ENCODE measurements at places on chromosomes 11 and 22.

- DNase-seq, result no peak
Observed at GRCh38 chr11:1359556-1359955, 30.2 kb upstream of the BRSK2 start.

- DNase-seq, result no peak
Observed at GRCh38 chr11:88181776-88182175, 6.5 kb upstream of the RAB38 start.

- no peak for DNase-seq
Observed at GRCh38 chr11:83220260-83220659, 26.7 kb downstream of the ANKRD42 start.

- DNase-seq, result no peak
Observed at GRCh38 chr22:28882545-28882877, 861 bp upstream of the ZNRF3 start.

DNA sequence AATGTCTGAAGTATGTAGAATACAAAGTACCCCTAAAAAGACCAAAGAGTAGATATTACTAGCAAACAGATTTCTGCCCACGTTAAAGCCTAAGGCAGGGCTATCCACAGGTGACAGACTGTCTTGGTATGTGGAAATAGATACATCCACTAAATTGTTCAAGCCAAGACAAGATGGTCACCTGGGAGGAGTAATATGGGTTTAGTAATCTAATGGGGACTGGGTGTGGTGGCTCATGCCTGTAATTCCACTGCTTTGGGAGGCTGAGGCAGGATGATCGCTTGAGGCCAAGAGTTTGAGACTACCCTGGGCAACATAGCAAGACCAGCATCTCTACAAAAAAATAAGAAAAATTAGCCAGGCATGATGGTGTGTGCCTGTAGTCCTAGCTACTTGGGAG lies 7.5 kb downstream of the SGSM3 start:
- DNase-seq, result no peak

- DNase-seq, result no peak
Observed at GRCh38 chr11:21148376-21148775, 479.0 kb downstream of the NELL1 start.

GRCh38 chr11:118198370-118198769 lies 21.9 kb upstream of the SCN2B start:
- DNase-seq, result peak; percentile 54

- no peak for DNase-seq
Observed at GRCh38 chr22:28899199-28899853, 16.0 kb downstream of the ZNRF3 start.

DNA sequence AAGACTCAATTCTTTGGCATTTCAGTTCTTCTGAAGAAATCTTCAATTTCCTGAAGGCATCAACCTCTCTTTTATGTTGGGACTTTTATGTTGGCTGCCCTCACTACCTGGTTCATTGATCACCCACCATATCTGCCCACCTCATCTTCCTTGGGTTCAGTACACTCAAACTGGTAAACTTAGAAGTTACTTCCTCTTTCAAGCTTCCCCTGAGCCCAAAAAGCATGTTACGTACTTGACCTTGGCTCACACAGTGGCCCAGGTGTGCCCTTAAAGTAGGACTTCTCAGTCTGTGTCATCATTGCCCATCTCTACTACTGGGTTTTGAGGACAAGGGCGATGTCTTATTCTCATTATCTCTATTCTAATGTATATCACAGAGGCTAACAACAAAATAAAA lies 86.1 kb downstream of the GRIA4 start:
- no peak for DNase-seq

DNA sequence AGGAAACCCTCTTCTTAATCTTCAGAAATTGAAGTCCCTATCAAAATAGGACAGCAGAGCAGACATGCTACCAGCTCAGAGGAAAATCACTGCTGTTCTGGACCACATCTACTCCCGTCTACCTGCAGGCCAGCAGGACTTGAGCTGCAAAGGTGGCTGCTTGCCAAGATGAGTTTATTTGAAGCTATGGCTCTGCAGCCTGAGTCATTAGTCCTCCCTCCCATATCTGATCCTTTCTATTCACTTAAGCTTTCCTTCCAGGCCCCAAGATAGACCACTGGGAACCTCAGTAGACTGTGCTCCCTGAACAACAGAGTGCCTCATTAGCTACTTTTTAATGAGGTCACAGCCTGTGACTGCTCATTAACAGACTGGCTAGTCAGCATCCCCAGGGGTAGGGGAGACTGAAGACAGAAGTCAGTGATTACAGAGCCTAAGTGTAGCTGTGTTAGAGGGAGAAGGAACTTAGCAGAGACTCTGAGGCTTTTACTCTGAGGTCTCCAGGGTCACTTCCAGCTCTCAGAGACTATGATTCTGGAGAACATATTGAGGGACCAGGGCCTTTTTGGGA lies 6.8 kb upstream of the OR10A2 start:
- peak; percentile 65 for DNase-seq

- no peak for DNase-seq
Observed at GRCh38 chr11:46413760-46414465, 22.3 kb upstream of the CHRM4 start.

DNA sequence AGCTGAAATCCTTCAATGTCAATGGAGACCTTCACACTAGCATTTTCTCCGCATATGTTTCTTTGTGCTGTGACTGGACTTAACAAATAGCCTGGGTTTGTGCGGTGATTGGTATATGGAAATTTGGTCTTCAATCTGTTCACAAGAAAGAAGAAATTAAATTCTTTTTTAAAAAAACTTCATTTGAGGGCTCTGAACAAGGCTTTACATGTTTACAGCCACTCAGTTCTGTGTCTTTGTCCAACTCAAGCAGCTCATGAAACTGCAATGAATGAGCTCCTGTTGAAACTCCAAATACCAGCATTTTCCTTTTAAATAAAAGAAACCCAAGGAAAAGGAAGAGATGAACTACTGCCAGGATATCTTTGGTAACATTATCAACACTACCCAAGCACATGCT lies 57.3 kb downstream of the PIK3C2A start:
- DNase-seq, result no peak

GRCh38 chr22:31872209-31872608 lies 72.1 kb upstream of the YWHAH start:
- DNase-seq, result no peak

GRCh38 chr11:12813371-12814225 lies 139.4 kb downstream of the TEAD1 start:
- peak; percentile 89 for DNase-seq

- DNase-seq, result no peak
Observed at GRCh38 chr11:10646005-10646404, 47.5 kb downstream of the IRAG1 start.

DNA sequence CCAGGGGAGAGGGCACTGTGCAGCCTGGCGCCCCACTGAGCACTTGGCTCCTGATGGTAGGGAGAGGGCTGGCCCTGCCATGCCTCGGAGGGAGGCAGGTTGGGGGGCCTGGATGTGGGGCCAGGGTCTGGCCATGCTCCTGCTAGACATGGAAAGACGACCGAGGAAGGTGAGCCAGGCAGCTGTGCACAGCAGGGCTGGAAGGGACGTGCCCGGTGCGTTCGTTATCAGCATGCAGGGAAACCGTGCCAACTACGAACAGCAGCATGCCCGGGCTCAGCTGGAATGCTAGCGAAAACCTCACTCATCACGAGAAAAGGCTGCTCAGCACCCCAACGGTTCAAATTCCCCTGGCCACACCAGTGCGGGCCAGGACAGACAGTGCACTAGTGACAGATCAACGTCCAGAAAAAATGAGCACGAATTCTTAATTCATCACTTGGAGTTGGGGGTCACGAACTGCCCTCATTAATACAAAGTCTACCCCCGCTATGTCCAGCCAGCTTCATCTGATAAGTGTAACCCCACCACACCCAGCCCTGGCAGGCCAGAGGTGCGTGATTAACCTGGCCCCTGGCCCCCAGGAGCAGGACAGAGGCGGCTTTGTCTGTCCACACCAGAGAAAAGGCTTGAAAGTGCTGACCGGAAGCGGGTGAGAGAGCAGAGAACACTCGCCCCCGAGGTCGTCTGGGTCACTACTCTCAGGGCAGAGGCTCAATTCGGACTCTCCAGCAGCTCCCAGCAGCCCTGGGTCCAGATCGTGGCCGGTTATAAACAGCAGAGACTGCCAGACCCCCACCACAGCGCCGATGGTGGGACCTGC lies 84.2 kb downstream of the CELSR1 start:
- DNase-seq, result no peak

GRCh38 chr22:45200860-45201511 lies 37.3 kb downstream of the NUP50 start:
- peak; percentile 58 for DNase-seq

DNA sequence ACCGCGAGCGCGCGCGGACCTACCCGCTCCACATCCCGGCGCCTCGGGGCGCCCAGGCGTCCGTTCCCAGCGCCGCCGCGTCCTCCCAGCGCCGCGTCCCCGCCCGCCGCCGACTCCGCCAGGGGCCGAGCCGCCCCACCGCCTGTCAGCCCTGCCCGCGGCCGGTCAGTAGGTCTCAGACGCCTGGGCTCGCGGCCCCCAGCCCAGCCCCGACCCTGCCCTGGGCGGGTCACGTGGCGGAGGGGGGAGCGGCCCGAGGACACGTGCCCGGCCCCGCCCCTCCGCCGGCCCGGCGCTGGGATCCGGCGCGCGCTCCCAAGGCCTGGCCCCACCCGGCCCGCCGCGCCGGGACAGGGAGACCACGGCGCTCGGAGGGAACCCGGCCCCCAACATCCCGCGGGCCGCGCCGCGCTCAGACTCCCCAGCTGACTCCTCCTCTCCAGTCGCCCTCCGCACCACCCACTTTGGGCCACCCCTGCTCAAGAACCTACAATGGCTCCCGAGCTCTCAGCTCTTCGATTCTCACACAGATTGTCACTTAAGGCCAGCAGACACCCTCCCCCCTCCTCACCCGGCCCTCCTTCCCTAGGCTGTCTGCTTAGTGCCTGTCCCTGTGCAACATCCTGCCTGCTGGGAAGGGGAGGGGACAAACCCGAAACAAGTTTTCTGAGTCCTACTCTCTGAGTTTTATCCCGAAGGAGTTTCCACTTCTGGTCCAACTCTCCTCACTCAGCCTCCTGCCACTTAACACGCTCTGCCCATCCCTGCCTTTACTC lies at the start of gene RAB3IL1:
RAB3IL1 (minus strand) TSS at position 233 of the 776 bp plus-strand sequence; CDS start at position 34, 199 bp downstream.
- peak; percentile 27 for DNase-seq

- DNase-seq, result no peak
Observed at GRCh38 chr22:43213051-43213450, 26.1 kb upstream of the TTLL12 start.

DNA sequence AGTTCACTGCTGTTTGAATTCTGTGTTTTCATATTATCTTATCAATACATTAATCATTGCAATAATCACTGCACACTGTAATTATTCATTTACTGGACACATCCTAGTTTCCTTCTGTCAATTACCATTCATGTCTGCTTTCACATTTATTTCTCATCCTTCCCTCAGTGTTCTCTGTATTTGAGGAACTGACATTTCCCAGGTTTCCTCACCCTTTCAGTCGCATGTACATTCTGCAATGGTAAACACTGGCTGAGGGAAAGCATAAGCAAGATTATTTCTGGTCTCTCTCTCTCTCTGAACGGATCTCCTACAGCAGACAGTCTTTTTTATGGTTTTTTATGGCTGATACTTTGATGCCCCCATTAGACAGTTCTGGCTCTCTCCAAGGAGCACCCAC lies 4.2 kb upstream of the HBD start:
- no peak for DNase-seq

GRCh38 chr11:129950101-129951091 lies 52.2 kb downstream of the PRDM10 start:
- DNase-seq, result peak; percentile 42

- no peak for DNase-seq
Observed at GRCh38 chr11:79261684-79262083, 179.1 kb downstream of the TENM4 start.

DNA sequence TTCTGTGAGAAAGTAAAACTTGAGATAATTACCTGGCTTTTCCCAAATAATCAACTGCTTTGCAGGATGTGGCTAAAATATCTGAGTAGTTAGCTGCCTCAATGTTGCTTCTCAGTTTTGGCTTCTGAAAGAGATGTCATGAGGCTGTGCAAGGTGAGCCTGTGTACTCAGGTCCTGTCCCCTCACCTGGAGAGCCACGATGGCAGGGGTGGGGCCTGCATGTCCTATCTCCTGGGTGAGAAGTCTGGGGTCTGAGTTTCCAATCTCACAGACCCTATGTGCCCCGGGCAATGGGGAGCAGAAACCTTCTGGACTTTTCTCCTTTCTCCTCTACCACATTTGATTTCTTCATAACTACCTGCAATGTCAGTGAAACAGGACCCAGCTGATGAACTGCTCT lies 338.6 kb upstream of the B3GAT1 start:
- DNase-seq, result no peak

DNA sequence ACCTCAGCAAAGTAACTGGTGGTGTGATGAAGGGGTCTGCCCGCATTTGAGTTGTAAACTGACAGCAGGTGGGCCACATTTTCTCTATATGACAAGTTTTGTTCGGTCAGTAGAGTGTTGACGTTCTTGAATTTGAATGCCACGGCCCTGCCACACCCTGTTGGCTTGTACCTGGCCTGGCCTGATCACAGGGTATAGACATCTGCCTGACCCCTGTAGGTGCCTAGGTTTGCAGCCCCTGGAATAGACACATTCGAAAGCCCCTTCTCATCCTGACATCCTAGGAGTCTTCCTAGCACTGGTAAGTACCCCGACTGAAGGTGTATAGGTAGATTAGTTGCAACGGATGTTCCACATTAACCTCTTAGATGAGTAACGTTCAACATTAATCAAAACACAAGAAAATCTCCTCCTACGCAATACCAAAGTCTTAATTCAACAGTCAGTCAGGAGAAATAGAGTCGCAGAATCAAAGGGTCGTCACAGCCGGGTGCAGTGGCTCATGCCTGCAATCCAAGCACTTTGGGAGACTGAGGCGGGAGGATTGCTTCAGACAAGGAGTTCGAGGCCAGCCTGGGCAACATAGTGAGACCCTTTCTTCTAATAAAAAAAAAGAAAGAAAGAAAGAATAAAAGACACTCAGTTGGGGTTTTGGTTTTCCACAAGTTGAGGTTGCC lies 43.6 kb upstream of the CD5 start:
- DNase-seq, result no peak

DNA sequence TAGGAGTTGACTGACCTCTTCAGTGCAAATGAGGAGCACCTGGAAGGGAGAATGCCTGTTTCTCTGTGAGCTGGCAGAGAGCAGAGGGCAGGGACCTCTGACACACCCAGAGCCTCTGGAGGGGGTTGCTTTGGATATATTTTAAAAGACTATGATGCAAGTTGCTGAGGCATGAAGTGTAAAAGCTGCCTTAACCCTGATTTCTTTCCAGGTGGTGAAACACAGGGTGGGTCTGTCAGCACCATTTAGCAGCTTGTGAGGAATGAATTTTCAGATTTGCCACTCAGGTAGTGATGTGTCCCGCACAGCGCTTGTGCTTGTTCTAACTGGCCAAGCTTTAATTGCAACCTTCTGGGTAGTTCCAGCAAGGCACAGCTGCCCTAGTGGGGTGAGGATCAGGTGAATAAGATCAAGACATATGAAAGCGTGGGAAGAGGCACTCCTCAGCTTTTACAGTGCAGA lies 90.2 kb downstream of the SWAP70 start:
- DNase-seq, result peak; percentile 60

DNA sequence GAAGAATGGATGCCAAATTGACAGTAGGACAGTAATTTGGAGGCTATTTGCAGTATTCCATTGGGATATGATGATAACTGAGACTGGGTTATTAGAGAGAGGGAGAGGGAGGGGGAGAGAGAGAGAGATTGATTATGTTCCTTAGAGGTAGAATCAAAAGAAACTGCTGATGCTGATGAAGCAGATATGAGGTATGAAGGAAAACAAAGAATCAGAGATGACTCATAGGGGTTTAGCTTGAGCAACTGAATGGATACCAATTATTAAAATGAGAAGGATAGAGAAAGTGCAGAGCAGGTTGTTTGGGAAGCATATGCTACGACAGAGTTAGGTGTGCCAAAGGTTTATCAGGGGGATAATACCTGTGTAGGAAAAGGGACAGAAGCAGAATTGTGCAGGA lies 12.8 kb upstream of the NUCB2 start:
- peak; percentile 71 for DNase-seq
